GM06990 (cell line): ENCODE measurements at places on chromosomes 16 and 17.

GRCh38 chr16:89484041-89484501 is 6.3 kb downstream of the ANKRD11 start:
- DNase-seq: no peak

DNA sequence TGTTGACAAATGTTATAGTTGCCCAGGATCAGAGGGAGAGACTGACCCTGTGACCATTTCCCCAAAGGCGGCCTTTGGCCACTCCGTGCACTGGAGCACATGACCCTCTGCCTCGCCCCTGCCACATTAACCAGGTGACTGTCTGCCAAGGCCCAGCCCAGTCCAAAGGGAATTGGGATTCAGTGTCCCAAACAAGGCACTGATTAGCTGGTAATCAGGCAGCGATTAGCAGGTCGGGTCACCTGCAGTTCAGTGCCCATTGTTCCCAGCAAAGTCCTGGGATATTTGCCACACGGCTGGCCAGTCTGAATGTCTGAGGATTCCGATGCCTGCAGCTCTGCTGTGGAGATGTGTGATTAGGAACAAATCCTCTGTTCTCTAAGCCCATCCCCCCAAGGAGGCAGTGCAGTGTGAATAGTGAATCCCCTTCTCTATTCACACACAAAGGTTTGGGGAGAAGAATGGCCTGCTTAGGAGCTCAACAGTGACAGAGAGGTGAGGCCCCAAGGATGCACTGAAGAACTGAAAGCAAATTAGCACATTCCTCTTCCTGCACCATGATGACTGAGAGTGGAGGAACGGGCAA is 123.1 kb upstream of the MAF start:
- DNase-seq: no peak

DNA sequence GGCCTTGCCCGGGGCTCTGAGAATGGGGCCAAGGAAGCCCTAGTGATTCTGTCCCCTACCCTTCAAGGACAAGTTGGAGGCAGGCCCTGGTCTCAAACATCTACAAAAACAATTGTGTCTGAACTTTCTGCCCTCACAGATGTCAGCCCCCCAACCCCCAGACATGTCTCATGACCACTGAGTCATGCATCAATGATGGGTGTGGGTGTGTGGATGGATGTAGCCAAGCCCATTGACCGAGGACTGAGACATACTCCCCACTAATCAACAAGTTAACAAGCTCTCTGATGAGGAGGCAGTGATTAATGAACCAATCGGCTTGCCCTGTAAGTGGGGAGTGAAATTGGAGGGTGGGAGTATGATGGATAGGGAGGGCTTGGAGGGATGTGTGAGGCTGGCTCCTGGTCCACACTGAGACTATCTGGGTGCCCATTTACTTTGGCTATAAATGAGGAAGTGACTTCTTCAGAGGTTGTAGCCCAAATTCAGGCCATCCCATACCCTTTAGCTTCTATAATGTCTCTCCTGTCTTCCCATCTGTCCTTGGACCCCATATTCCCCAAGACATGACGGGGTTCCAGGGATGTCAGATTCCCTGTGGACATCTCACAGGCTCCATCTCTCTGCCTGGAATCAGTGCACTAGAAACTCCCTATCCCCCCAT is 97.1 kb upstream of the TMEM97 start:
- no peak for DNase-seq

DNA sequence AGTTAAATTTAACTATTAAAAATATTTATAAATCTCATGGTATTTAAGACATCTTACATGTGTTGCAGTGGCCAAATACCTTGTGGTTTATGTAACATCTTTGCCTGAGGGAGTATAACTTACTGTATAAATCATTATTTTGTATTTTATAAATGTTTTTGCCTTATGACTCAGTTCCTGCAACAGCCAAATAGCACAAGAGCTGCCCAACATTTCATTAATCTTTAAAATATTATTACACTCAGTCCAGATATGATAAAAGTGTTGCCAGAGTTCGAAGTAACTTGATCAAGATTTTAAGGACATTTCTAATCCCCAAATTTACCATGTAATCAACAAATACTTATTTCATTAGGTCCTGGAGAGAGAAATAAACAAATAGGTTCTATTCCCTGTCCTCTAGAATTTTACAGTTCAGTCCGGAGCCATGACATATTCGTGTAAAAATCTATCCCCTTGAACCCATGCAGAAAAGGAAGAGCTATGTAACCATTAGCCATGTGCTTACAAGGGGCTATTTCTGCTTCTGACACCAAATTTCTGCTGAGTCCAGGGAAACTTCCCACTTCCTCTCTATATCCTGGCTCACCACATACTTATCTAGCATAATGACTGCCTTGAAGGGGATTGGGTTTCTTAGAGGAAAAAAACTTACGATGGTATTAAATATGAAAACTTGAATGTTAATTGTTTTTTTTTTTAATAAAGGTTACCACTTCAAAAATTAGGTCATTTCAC is 44.0 kb downstream of the IRX6 start:
- no peak for DNase-seq

DNA sequence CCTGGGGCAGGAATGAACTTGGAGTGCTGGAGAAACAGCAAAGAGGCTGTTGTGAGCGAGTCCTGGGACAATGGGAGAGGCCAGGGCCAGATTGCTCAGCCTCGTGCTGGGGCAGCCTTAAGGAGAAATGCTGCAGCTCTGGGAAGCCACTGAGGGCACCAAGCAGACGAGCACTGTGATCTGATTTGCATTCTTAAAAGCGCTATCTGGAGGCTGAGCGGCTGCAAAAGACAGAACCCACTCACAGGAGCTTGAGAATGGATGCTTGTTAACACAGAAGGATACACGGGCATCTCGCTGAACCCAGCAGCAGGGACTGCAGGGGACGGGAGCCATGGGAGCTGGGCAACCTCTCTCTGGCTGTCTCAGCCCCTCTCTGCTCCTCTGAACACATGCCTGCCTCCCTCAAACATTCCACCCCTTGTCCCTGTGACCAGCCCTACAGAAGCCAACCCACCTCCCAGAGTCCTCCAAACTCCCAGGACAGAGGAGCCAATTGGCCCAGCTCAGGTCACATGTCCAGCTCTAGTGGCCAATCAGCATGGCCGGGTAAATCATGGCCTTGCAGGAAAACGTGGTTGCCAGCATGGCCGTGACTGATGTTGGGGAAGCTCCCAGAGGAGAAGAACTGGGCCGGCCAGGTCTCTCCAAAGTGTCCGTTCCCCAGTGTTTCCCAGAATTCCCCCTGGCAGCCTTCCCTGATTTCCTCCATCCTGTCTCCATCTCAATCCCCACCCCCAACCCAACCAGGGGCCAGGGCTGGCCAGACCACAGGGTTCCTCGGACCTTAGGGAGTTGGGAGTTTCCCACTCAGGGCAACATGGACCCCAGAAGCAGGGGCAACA is 60.3 kb downstream of the GSG1L start:
- no peak for DNase-seq

- no peak for DNase-seq
Measured at GRCh38 chr16:72493716-72494415, 321.9 kb upstream of the PMFBP1 start.

DNA sequence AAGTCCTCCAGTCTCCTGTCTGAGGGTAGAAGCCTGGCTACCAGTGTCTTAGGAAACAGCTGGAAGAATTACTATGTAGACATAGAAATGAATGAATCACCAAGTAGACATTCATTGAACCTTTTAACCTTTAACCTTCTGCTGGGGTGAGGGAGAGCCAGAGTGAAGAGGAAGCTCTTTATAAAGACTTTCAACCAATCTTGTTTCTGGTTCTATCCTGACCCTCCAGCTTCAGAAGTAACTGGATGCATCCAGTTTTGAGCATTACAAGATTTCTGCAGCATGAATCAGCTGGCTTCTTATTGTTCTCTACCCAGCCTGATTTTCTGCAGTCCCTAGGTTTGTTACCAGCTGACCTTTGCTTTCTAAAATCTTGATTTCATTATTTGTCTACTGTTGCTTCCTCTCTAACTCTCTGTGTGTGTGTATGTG is 8.5 kb downstream of the TEKT1 start:
- DNase-seq: no peak

- no peak for DNase-seq
Measured at GRCh38 chr17:72761431-72761830, 331.1 kb downstream of the SLC39A11 start.

- no peak for DNase-seq
Measured at GRCh38 chr16:53519417-53520091, 16.5 kb upstream of the AKTIP start.

- no peak for DNase-seq
Measured at GRCh38 chr17:11499881-11500280, 98.4 kb upstream of the DNAH9 start.

- no peak for DNase-seq
Measured at GRCh38 chr17:40900809-40901356, 15.8 kb upstream of the KRT20 start.

GRCh38 chr16:78931267-78931666 is 669.3 kb downstream of the MAF start:
- DNase-seq: no peak

DNA sequence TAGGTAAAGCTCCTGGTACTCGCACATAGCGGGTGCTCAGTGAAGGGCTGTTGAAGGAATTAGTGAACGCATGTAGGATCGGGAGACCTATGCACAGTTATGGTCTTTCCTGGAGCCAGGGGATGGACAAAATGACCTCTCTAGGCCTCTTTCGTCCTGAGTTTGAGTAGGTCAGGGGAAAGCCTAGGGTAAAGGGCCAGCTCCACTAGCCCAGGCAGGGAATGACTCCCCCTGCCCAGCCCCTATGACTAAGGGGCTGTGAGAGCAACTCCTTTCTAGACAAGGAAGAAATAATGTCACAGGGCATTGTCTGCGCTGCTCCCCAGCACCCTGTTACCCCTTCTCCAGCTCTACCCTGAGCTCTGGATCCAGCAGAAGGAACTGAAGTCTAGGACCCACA is 24.6 kb upstream of the FMNL1 start:
- DNase-seq: no peak

GRCh38 chr16:23960081-23960885 is 124.5 kb downstream of the PRKCB start:
- no peak for DNase-seq

- no peak for DNase-seq
Measured at GRCh38 chr17:31294820-31295488, 2.1 kb downstream of the OMG start.

DNA sequence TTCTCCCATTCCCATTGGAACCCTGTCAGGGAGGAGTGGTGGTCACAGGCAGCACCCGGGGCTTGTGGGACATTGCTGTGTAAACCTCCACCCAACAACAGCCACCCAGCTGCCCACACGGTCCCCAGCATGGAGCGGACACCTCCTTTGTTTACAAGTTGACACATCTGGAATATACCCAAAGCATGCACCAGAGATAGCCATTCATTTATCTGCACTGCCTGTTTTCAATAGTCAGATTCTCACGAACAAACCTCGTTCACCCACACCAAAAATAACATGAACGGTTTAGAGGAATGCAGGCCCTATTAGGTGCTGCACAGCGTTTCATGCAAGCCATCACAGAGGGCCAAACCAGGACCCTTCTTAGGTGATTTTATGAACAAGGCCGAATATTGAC is 244.8 kb downstream of the FOXL1 start:
- DNase-seq: no peak

- no peak for DNase-seq
Measured at GRCh38 chr17:69820876-69821473, 254.1 kb upstream of the KCNJ16 start.

DNA sequence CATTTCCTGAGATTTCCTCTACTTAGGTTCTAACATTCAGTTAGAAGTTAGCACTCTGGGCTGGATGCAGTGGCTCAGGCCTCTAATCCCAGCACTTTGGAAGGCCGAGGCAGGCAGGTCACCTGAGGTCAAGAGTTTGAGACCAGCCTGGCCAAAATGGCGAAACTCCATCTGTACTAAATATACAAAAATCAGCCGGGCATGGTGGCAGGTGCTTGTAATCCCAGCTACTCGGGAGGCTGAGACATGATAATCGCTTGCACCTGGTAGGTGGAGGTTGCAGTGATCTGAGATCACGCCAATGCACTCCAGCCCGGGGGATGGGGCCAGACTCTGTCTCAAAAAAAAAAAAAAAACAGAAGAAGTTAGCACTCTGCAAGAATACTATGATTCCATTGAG is 1430.9 kb downstream of the CDH11 start:
- no peak for DNase-seq

- peak; percentile 87 for DNase-seq
Measured at GRCh38 chr17:40598619-40599467, 33.6 kb upstream of the CCR7 start.

GRCh38 chr16:52446080-52446479 is 100.9 kb downstream of the TOX3 start:
- DNase-seq: no peak

- DNase-seq: no peak
Measured at GRCh38 chr17:72173499-72174116, 52.8 kb downstream of the SOX9 start.

DNA sequence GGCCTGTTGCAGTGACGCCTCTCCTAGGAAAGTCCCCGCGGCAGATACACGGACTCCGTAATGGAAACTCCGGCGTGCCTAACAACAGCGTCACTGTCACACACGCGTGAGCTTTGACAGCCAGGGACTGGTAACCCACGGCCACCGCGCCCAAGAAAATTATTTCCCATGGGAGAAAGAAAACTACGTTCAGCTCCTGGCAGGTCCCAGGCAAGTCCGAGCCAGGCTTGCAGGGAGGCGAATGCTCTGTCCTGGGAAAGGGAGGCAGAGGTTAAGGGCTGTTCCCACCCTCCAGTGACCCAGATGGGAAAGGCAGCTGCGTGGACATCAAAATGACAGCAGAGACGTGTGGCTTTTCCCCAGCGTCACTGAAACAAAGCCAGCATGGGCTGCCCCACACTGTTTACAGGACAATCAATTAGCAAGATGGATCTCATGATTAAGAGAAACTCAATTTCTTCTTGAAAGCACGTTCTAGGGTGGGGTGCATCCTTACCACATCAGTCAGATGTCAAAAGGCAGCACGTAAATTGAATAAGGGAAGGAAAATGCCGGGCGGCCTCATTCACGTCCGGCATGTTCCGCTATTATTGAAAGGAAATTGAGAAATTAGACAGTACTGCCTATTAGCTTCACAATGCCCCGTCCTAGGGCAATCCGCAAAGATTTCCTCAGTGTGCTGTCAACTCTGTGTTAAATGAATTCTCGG is 82.5 kb downstream of the NXN start:
- DNase-seq: no peak

GRCh38 chr17:82536512-82537201 is 17.1 kb downstream of the FOXK2 start:
- DNase-seq: no peak

- peak; percentile 69 for DNase-seq
Measured at GRCh38 chr17:77107506-77108433, 33.0 kb upstream of the SEC14L1 start.
